ENCODE measurements at places on chromosomes 12 and 14.

DNA sequence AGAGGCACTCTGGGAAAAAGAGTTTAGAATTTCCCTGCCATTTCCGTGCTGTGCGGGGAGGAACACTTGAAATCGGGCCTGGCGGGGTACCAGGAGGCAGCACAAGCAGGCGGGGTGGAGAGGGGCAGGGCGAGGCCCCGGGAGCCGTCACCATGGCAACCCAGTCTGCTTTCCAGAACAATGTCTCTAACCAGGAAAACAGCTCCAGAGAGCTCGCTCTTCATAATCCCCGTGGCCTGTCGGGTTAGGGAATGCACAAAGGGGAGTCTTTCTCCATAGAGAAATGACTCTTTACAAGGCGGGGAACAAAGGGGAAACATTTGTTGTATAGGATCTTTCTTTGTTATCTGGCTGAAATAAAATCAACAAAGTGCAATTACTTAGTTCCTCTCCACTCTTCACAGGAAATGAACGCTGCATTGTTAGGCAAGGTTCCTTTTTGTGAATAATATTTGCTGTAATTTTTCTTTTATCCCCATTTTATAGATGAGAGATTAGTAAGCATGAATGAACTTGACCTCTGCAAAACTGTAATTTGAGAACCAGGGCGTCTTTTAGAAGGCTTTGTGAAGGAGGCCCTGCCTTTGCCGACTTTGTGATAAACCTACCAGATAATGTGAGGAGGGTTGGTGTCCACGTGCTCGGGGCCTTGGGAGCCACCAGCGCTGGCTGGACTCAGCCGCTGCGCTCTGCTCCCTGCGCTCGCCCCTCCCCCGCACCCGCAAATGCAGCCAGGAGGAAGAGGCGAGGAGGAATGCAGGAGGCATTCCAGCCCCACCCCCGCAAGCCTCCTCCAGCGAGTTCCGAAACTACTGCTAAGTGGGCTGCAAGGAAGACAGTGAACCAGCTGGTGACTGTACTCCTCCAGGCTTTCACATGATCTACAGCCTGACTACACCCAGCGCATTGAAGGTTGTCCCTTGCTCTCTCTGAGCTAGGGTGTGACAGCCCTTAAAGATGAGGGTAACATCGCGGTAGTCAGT, 105.2 kb upstream of the ATF7IP start:
- DNase-seq: no peak

DNA sequence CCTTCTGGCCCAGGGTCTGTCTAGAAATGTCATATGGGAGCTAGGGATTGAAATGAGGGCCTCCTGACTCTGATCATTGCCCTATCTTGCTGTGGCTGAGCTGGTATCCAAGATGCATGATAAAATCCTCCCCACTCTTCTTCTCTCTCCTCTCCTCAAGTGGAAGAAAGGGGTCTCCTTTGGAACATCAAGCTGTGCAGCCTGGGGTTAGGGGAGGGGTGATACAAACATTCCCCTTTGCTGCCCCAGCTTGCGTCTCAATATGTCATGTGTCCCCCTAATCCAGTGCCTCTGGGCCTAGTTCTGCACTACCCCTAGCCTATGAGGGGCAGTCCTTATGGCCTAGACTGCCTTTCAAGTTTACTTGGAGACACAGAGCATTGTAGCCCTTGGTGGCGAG, 8.5 kb downstream of the RDH16 start:
- DNase-seq: no peak

DNA sequence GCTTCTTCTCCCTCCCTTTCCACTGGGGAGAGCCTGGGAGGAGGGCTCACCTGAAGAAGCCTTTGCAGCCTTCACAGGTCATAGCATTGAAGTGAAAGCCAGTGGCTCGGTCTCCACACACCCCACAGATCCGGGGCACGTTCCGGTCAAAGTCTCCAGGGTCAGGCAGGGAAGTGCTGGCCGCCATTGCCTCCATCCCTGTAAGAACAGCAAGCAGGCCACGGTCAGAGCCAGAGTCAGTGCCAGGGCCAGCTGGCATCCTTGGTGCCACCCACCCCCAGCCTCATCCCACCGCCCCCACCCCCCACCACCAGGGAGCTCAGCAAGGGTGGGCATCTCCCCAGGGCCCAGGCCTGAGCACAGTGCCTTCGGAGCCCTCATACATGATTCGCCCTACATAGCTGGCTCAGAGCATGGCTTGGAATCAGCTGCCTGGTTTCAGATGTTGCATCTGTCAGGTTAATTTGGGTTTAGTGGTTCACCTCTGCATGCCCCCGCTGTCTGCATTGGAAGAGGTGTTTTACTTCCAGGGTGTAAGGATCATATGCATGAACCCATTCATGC, 25.8 kb downstream of the VDR start:
- DNase-seq: no peak

GRCh38 chr14:101444116-101444515, 117.2 kb upstream of the DIO3 start:
- no peak for DNase-seq

DNA sequence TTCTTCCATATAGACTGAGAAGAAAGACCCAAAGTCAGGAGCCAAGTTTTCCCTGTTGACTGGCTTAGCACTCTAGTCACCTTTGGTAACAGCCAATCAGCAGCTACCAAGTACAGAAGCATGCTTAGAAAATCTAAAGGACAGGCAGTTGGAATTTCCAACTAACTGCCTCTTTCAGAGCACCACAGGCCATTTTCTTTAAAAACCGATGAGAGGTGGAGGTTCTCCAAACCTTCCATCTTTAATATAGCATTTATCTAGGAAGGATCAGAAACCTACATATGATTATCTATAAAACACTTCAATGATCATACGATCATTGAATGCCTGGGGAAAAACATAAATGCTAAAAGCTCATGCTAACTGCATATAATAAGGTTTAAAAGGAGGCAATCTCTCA, at the start of gene CATSPERB:
Gene CATSPERB (minus strand): TSS at position 101 of the 400 bp plus-strand sequence. CDS start 2,607 bp downstream, outside the sequence.
- DNase-seq: no peak
